Right cardiac atrium (tissue), 5 donors: ENCODE measurements at places on chromosomes 4 and X. TPM values are rescaled to one million over a fixed set of nuclear protein-coding genes. Genes with fewer than 3 reads are reported as not detected.

Gene FTHL17
- polyA plus RNA-seq = not detected

Gene RAB40AL
- polyA plus RNA-seq = 0.14 TPM

Gene MSX1
- polyA plus RNA-seq = 3.6 TPM

Gene F9
- not detected for polyA plus RNA-seq

Gene RHOXF1
- 0.16 TPM for polyA plus RNA-seq

Gene ADGRG4
- polyA plus RNA-seq = not detected

Gene ZNF732
- 0.09 TPM for polyA plus RNA-seq

Gene ERCC6L
- polyA plus RNA-seq = not detected

Gene ARSD
- 3.6 TPM for polyA plus RNA-seq

Gene UGT2B15
- not detected for polyA plus RNA-seq
